ENCODE measurements at places on chromosomes 7 and 10. TPM values are rescaled to one million over a fixed set of nuclear protein-coding genes. Genes with fewer than 3 reads are reported as not detected.

GHRHR gene
- 3.3 TPM for polyA plus RNA-seq

SPDYE2B gene
- polyA plus RNA-seq: not detected

MMRN2 gene
- 8.5 TPM for polyA plus RNA-seq

OR6B1 gene
- polyA plus RNA-seq: not detected

ITGA8 gene
- 149 TPM for polyA plus RNA-seq

CLRN3 gene
- not detected for polyA plus RNA-seq

C10orf53 gene
- not detected for polyA plus RNA-seq

AKR1D1 gene
- not detected for polyA plus RNA-seq

COBL gene
- polyA plus RNA-seq: 0.31 TPM

DBNL gene
- 80.1 TPM for polyA plus RNA-seq

PAPSS2 gene
- polyA plus RNA-seq: 20.0 TPM

NUP42 gene
- polyA plus RNA-seq: 21.2 TPM

SLC16A12 gene
- polyA plus RNA-seq: 0.63 TPM

SHTN1 gene
- 11.1 TPM for polyA plus RNA-seq

HOXA5 gene
- 2.7 TPM for polyA plus RNA-seq

PRKRIP1 gene
- 66.5 TPM for polyA plus RNA-seq

PSPH gene
- 7.4 TPM for polyA plus RNA-seq

Data from aorta (tissue), 5 donors.